PC-3 (cell line): ENCODE measurements at places on chromosomes 1 and 21. TPM values are rescaled to one million over a fixed set of nuclear protein-coding genes. Genes with fewer than 3 reads are reported as not detected.
A peak's percentile ranks its signal among the peaks of the same experiment; 100 is the strongest.

The CSF3R gene
- not detected in 2 replicates for total RNA-seq

DNA sequence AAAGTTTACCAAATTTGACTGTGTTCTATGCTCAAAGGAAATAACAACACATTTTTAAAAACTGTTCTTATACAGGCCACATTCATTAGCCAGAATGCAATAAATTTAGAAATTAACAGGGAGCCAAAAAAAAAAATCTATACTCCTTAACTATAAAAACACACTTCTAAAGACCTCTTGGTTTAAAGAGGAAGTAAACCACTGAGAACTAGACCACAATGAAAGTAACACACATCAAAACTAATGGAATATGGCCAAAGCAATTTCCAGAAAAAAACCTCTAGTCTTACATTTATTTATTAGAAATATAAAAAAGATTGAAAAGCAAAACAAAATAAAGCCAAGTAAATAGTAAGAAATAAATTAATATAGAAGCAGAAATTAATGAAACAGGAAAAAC is 48.9 kb upstream of the GADD45A start:
- DNase-seq: no peak

- DNase-seq: peak; percentile 61
These were observed 18.3 kb downstream of the CAPN2 start for GRCh38 chr1:223730479-223731132.

- peak; percentile 91 for DNase-seq
These were observed 67.3 kb downstream of the NOS1AP start for GRCh38 chr1:162136760-162137159.

GRCh38 chr21:15250384-15250783 is 185.6 kb upstream of the NRIP1 start:
- peak; percentile 92 for DNase-seq

DNA sequence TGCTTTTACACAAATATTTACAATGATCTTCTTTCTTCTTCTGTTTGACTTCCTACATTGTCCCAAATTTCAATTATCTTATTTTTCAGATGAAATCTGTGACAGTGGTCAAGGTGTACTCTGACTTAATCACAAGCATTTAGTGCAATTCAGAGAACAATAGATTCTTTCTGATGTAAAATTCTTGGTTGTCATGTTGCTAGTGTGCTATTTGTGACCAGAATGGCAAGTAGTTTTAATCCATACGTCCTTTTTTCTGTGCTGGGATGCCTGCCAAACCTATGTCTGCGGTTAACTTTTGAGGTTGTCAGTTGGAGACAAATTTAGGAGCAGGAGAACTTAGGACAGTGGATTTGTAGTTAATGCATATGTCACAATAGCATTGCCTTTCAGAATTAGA is 31.0 kb downstream of the NCAM2 start:
- DNase-seq: peak; percentile 51

The TBX15 gene
- 0.58 TPM in 1 of 2 replicates, not detected in the other for total RNA-seq

The SPRR2A gene
- not detected in 2 replicates for total RNA-seq

- DNase-seq: no peak
These were observed 44.9 kb upstream of the TSPAN2 start for GRCh38 chr1:115134231-115134630.

The CHRM3 gene
- 1.2 and 3.5 TPM in 2 replicates for total RNA-seq

The PEF1 gene
- total RNA-seq: 88.4 and 91.6 TPM in 2 replicates

The RBP7 gene
- total RNA-seq: 6.0 and 7.5 TPM in 2 replicates
